ENCODE measurements at places on chromosomes 1 and 21.

GRCh38 chr1:5836776-5837440, 155.3 kb downstream of the NPHP4 start:
- no peak overlapping the region for H3K4me3 ChIP-seq
- no peaks in the 10 kb centered on the region for H3K4me1 ChIP-seq
- no peak for DNase-seq
- H3K36me3 ChIP-seq: no peaks in the 10 kb centered on the region

DNA sequence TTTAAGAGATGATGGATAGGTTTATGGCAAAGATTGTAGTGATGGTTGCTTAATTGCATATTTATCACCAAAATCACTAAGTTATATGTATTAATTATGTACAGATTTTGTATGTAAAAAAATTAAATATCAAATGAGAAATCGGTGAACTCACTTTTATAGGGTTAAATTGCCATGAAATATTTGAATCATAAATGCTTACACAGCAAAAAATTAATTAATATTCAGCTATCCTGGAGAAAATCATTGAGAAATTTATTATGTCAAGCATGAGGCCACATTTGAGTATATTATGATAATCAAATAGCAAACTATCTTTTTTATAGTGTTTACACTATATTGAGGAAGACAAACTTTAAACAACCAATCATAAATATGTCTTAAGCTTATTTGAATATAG, 239.4 kb upstream of the BRINP3 start:
- H3K36me3 ChIP-seq: no peaks in the 10 kb centered on the region
- H3K4me1 ChIP-seq: no peaks in the 10 kb centered on the region
- H3K27ac ChIP-seq: no peak overlapping the region
- DNase-seq: no peak
- no peak overlapping the region for H3K4me3 ChIP-seq

- peaks cover 31% of the 10 kb centered on the region for H3K27me3 ChIP-seq
- H3K4me3 ChIP-seq: no peak overlapping the region
- H3K27ac ChIP-seq: no peak overlapping the region
- no peak for DNase-seq
- H3K4me1 ChIP-seq: no peaks in the 10 kb centered on the region
- no peaks in the 10 kb centered on the region for H3K36me3 ChIP-seq
Observed at GRCh38 chr1:3070644-3071564, 1.9 kb downstream of the PRDM16 start.

DNA sequence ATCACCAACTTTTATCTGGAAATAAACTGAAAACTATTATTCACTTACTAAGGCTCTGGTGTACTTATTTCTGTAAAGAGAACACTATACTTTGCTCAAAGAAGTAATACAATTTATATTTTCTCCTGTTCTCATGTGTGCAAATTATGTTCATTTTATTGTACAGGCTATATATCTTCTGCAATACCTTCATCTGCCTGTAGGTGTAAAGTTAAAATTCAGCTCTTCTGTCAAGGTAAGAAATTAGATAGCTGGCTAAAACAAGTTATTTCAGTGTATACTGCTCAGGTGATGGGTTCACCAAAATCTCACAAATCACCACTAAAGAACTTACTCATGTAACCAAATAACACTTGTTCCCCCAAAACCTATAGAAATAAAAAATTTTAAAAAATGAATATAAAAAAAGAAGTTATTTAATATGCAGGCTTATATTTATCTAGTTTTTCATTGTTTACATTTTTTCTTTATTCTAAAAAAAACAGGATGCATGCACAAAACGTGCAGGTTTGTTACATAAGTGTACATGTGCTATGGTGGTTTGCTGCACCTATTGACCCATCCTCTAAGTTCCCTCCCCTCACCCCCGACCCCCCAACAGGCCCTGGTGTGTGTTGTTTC, 81.5 kb downstream of the PTGER3 start:
- no peak overlapping the region for H3K4me3 ChIP-seq
- no peak for DNase-seq
- H3K27me3 ChIP-seq: peaks cover 3% of the 10 kb centered on the region
- H3K4me1 ChIP-seq: no peaks in the 10 kb centered on the region
- no peaks in the 10 kb centered on the region for H3K36me3 ChIP-seq

- H3K4me1 ChIP-seq: peaks cover 2% of the 10 kb centered on the region
- H3K36me3 ChIP-seq: peaks cover 2% of the 10 kb centered on the region
- no peak overlapping the region for H3K27ac ChIP-seq
- H3K4me3 ChIP-seq: no peak overlapping the region
- H3K27me3 ChIP-seq: no peaks in the 10 kb centered on the region
Observed at GRCh38 chr1:33220676-33221384, 35.5 kb upstream of the ZNF362 start.

DNA sequence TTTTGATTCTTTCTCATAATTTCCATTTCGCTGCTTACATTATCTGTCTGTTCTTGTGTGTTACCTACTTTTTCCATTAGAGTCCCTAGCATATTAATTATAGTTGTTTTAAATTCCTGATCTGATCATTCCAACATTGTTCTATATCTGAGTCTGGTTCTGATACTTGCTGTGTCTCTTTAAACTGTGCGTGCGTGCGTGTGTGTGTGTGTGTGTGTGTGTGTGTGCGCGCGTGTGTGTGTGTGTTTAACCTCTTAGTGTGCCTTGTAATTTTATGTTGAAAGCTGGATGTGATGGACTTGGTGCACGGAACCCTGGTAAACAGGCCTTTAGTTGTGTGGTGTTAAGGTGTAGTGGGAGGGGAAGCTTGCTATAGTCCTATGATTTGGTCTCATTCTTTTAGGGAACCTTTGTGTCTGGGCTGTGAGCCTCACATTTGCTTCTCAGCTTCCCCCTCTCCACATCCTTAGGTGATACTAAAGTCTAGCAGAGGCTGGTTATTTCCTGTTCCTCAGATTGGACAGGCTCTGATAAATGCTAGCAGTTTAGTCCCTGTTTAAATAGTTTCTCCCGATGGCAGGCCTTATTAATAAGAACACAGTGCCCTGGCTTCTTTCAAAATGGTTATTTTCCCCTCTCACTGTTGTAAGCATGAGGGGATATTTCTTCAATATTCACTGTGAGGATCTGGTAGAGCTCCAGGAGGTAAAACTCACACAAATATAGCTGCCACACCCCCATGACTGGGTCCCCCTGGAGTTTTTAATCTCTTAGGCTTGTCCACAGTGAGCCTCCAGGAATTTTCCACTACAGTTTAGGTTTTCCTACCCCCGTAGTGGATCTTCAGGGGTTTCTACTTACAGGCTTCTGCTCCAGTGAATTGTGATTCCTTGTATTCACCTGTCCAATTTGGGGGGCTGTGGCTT, 118.3 kb downstream of the GALNT2 start:
- no peak overlapping the region for H3K4me3 ChIP-seq
- H3K27ac ChIP-seq: no peak overlapping the region
- no peak for DNase-seq
- no peaks in the 10 kb centered on the region for H3K27me3 ChIP-seq

DNA sequence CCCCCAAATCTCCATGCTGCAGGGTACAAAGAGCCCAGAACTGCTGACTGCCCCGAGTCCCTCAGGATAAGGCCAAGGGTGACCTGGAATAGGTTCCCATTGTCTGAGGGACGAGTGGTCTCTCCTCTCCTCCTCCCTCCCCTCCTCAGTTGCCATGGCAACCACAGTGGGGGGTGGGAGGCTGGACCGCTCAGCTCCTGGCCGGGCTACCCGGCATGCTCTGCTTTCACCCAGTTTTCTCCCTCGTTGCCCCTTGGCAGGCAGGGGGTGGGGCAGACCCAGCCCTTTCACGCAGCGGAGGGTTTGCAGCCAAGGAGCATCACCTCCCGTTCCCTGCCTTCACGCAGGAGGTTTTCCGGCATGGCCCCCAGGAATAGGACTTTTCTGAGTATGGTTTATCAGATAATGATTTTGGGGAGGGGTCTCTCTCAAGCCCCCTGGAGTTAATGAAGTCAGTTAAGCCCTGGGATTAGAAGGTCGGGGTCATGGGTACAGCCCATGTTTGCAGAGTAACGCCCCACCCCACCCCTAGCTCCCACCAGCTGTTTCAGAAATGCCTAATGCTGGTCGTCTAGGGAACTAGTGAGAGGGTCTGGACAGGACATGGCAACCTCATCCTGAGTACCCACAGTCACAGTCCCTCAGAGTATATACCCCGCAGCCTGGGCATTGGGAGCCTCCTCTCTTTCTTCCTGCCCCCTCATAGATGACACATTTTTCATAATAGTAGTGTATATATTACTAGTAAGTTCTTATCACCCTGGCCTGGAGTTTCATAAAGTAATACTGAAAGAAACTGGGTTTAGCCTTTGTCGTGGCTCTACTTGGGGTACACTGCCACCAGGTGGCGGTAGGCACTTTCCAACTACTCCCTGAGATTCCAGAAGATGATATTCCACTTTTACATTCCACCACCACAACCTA, 20.7 kb downstream of the C1QB start:
- H3K27ac ChIP-seq: no peak overlapping the region
- H3K27me3 ChIP-seq: peaks cover 12% of the 10 kb centered on the region
- no peaks in the 10 kb centered on the region for H3K36me3 ChIP-seq
- no peaks in the 10 kb centered on the region for H3K4me1 ChIP-seq
- H3K4me3 ChIP-seq: no peak overlapping the region

- H3K4me3 ChIP-seq: no peak overlapping the region
- H3K27ac ChIP-seq: no peak overlapping the region
- peaks cover 58% of the 10 kb centered on the region for H3K27me3 ChIP-seq
- H3K36me3 ChIP-seq: no peaks in the 10 kb centered on the region
- no peaks in the 10 kb centered on the region for H3K4me1 ChIP-seq
Observed at GRCh38 chr1:20366056-20366462, 75.4 kb downstream of the VWA5B1 start.

DNA sequence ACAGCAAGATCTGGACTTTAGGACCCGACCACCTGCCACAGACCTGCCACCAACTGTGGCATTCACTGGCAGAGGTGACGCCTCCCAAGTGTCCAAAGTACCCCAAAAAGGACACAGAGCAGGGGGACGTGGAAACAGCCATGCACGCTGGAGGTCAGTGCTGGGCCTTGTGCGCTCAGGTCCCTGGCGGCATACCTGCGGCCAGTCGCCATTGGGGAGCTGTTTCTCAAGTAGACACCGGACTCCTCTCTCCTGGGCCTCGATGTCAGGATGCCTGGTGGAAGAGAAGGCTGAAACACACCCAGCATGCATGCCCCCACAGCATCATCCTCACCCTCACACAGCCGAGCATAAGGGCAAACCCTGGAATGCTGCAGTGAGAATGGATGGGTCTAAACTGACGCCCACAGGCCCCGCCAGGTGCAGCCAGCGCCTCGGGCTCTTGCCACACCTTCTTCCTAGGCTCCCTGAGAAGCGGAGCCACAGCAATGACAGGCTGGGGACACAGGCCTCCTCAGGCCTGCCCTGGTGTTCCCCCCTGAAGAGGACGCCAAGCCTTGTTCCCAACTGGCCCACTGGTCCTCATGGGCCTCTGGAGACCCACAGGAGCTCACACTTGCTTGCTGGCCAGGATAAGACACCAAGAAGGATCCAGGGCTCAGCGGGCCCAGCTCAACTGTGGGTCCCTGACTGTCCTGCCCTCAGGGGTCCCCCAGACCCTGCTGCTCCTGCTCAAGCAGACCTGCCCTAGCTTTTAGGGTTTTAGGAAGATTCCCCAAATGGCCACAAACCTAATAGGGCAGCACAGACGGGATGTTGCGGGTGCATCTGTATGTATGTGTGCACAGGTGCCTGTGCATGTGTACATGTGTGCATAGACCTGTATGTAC, 7.7 kb upstream of the SPATC1L start:
- no peak overlapping the region for H3K27ac ChIP-seq
- no peaks in the 10 kb centered on the region for H3K4me1 ChIP-seq
- no peak for DNase-seq
- no peak overlapping the region for H3K4me3 ChIP-seq
- peaks cover 18% of the 10 kb centered on the region for H3K36me3 ChIP-seq
- no peaks in the 10 kb centered on the region for H3K27me3 ChIP-seq

DNA sequence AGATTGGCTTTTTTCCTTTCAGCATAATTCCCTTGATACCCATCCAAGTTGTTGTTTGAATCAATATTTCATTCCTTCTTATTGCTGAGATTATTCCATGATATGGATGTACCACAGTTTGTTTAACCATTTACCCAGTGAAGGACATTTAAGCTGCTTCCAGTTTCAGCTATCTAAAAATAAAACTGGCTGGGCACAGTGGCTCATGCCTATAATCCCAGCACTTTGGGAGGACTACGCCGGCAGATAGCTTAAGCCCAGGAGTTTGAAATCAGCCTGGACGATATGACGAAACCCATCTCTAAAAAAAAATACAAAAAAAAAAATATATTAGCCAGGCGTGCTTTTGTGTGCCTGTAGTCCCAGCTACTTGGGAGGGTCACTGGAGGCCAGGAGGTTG, 32.6 kb downstream of the SEMA6C start:
- no peaks in the 10 kb centered on the region for H3K4me1 ChIP-seq
- H3K4me3 ChIP-seq: no peak overlapping the region
- H3K36me3 ChIP-seq: peaks cover 3% of the 10 kb centered on the region
- no peaks in the 10 kb centered on the region for H3K27me3 ChIP-seq
- DNase-seq: no peak

GRCh38 chr1:248618878-248619277, 16.0 kb downstream of the OR2T11 start:
- no peaks in the 10 kb centered on the region for H3K27me3 ChIP-seq
- H3K27ac ChIP-seq: no peak overlapping the region
- H3K4me3 ChIP-seq: no peak overlapping the region
- DNase-seq: no peak
- H3K36me3 ChIP-seq: no peaks in the 10 kb centered on the region

DNA sequence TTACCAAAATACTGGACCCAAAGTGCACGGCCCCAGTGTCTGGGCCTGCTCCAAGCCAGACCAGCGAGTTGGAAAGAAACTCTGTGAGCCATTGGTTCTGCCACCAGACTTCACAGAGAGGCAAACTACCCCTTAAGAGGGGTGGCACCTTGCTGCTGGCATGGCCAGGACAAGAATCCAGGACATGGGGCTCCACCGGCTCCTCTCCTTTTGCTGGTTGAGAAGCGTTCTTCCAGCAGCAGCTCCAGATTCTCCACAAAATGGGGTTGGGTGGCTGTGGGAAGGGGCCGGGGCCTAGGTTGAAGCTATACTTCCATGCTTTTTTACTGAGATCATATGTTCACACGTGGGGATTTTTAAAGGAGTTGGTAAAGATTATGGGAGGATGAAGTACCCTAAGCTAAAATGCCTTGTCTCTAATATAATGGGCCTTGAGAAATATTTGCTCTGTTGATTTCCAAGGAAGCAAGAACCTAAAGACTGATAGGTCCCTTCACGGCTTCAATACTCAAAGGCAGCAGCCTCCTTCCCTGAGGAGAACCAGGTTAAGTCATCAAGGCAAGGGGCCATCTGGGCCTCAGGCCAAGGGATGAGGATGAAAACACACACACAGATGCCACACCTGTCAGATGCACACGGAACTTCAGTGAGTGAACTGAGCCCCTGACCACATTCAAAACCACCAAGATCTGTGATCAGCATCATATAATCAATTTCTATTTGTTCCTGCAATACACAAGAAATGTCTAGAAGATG, 3.1 kb downstream of the C1orf198 start:
- no peak overlapping the region for H3K4me3 ChIP-seq
- H3K36me3 ChIP-seq: no peaks in the 10 kb centered on the region
- peaks cover 31% of the 10 kb centered on the region for H3K27me3 ChIP-seq

DNA sequence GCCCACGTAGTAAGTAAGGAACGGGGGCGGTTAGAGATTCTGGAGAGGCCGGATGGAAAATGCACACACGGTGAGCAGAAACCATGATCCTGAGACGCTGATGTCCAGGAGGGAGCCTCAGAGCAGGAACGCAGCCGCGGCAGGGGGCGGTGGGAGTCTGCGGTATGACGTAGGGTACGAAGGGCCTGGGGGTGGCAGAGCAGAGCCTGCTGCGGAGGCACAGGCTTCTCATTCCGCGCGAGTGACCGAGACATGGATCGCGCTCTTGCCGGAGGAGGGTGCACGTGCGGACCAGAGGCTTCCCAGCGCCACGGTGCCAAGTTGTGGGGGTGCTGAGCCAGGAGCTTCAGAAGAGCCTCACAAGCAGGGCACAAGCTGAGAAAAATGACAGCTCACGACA, 176.2 kb downstream of the KIF26B start:
- H3K36me3 ChIP-seq: no peaks in the 10 kb centered on the region
- no peaks in the 10 kb centered on the region for H3K27me3 ChIP-seq
- peaks cover 3% of the 10 kb centered on the region for H3K4me1 ChIP-seq
- H3K4me3 ChIP-seq: no peak overlapping the region
